ENCODE measurements at places on chromosomes 5 and 9.

- DNase-seq, result no peak
Measured at GRCh38 chr5:139848508-139849100, 53.0 kb downstream of the PSD2 start.

DNA sequence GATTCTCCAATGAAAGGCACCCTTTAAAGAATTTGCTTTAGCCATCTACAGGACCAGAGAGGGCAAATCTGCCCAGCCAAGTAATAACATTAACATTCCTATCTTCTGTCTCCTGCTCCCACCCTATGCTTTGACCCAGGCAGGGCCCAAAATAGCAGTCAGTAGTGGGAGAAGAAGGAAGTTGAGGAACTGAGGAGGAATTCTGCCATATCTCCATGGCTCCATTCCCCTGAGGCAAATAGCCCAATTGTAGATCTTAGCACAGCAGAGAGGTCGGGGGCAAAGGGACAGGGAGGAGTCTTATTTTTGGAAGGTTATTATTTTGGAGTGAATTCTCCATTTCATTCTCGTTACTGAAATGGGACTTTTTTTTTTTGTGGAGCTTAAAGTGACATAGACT is 111.1 kb upstream of the IFNK start:
- no peak for DNase-seq

GRCh38 chr9:94768766-94769165 is 42.3 kb downstream of the AOPEP start:
- DNase-seq, result no peak

DNA sequence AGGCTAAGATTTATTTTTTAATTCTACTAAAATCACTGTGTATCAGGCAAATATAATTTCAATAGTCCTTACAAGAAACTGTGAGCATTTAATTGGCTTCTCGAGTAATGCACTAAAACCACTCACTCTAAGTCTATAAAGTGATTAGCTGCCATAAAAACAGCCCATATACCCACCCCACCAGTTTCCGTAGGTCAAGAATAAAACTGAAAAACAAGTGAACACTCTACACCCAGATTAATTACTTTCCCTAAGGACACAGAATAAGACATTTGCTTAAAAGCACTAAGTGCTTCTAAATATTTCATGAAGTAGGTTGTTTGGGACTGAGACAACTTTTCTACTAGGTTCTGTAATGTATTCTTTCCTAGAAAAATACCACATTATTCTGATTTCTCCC is 194.2 kb downstream of the AGTPBP1 start:
- no peak for DNase-seq

- no peak for DNase-seq
Measured at GRCh38 chr5:3511934-3512333, 83.7 kb upstream of the IRX1 start.

DNA sequence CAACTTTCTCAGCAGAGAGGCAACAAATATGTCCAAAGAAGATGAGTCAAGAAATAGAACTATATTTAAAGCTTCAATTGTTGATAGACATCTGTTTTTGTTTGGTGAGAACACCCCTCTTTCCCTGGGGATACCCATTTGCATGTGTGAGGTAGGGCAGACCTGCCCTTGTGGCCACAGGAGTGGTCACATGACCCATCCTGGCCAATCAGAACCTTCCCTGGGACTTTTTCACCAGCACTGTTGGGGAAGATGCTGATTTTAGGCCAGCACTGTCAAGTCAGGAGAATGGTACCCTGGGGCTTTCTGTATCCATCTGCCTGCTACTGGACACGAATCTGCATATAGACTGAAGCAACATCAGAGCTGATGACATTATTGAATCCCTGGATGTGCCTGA is 211.2 kb downstream of the CDK5RAP2 start:
- DNase-seq, result no peak

GRCh38 chr5:9876451-9876850 is 246.3 kb upstream of the TAS2R1 start:
- peak; percentile 28 for DNase-seq

DNA sequence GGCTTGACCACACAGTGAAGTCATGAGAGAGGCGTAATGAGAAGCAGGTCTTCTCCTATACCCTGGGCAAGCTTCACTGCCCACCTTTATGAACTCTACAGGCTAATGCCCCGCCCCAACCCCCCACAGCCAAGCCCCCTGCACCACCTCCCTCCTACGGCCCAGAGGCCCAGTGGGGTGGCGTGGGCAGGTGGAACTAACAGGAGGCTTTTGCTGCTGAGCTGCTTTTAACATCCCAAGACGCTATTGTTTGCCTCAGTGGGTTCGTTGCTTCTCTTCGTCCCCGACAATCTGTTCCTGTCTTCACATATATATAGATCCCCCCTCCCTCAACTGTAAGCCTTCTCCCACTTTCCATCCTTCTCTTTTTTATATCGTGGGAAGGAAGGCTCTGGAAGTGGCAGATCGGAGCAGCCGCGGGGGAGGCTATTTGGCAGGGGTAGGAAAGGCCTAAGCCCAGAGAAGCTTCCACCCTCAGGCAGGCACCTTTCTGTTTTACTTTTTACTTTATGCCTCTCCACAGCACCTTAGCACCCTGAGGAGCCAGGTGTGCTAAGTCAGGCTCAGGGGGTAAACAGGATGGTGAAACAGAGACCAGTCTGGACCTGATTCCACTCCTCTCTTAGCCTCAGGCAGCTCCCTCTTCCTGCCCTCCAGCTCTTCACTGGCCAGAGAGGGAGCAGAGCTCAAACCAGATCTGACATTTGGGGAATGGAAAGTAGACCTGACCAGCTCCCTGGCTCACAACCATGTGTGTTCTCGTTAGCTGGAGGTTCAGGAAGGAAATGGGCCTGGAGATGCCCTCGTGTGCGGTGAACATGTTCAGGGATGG is 26.5 kb downstream of the CD74 start:
- DNase-seq, result no peak

GRCh38 chr5:151070449-151070848 is 10.4 kb downstream of the TNIP1 start:
- no peak for DNase-seq

DNA sequence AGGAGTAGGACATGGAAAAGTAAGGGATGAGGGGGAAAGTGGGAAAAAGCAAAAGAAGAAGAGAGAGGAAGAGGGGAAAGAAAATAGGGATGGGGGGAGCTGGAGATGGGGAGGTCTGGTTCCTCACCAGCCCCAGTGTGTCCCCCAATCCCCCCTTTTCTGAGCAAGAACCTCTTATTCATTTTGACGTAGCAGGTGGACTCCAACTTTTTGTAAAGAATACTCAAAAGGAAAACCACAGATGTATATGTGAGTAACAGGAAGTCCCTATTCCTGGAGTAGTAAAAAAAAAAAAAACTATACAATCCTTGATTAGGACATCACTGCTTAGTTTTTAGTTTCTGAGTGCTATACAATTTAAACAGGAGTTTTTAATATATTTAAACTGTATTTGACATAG is 3.9 kb upstream of the CFAP95 start:
- DNase-seq, result no peak

DNA sequence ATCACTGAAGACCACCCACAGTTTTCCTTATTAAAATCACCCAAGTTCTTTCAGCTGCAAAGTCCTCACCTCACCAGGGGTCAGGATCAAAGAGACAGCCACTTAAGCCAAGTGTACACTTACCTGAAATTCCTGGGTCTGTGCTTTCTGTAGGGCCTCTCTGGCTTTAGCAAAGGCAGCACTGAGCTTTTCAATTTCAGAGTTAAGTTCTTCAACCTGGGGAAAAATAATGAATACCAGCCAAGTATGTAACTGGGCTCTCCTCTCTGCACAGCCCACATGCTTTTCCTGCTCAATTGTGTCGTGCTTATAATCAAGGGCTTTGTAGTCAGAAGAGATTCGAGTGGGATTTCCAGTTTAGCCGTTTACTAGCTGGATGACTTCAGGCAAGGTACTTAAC is 55.1 kb downstream of the CDK5RAP2 start:
- no peak for DNase-seq

DNA sequence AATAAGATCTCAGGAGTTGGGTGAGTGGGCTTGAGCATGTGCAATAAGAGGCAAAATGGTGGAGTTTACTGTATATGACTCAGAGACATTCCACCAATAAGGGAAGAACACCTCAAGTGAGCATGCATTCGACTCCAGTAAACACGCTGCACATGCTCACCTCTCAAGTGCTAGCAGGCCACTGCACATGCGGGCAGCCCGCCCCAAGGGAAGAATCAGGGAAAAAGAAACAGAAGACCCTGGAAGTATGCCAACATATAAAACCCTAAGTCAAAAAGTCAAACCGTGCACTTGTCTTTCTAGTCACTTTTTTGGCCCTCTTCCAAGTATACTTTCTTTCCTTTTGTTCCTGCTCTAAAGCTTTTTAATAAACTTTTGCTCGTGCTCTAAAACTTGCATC is 245.3 kb upstream of the RASA1 start:
- no peak for DNase-seq

- no peak for DNase-seq
Measured at GRCh38 chr5:141605523-141606277, 13.1 kb downstream of the DIAPH1 start.

DNA sequence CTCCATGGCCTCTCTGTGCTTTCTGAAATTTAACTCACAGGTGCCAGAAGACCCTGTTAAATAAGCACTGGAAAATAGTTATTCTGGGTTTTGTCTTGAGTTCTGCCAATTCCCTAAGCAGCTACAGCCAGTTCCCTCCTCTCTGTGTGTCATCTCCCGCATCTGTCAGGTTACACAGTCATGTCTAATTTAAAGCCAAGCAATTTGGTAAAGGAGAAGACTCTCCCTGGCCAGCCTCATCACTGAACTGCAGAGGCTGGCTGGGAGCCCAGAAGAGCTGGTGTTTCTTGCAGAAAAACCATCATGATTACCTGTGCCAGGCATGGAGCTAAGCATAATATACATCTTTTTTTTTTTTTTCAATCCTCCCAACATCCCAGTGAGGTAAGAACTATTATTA is 141.3 kb upstream of the ZNF366 start:
- DNase-seq, result peak; percentile 59

- DNase-seq, result no peak
Measured at GRCh38 chr9:70529833-70530232, 115.4 kb upstream of the KLF9 start.

DNA sequence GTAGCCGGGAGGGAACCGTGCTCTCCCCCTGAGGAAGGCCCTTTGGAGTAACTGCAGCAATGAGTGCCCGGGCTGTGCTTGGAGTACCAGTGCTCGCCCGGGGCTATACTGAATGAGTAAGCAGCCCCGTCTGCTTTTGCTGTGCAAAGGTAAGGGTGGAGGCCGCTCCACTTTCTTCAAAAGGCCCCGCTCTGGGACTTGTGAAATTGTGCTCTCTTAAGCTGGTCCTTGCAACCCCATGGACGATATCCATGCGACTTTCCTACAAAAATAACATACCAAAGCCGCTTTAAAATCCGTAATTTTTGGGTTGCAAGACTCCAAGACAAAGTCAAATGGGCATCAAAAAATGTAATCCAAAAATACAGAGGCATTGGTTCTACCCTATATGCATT is 578 bp upstream of the TNFAIP8 start:
- no peak for DNase-seq

DNA sequence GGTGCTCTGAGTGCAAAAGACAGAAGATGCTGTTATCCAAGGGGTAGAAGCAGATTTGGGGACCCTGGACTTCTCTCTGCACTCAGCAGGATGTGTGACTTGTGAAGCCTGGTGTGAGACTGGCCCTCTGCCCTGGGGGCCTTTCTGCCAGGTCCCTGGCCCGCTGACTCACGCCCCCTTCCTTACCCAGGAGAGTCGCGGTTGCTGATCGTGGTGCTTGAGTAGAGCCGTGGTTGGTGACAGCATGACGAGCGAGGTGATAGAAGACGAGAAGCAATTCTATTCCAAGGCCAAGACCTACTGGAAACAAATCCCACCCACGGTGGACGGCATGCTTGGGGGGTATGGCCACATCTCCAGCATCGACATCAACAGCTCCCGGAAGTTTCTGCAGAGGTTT is 6.5 kb downstream of the NTMT1 start:
- DNase-seq, result no peak

DNA sequence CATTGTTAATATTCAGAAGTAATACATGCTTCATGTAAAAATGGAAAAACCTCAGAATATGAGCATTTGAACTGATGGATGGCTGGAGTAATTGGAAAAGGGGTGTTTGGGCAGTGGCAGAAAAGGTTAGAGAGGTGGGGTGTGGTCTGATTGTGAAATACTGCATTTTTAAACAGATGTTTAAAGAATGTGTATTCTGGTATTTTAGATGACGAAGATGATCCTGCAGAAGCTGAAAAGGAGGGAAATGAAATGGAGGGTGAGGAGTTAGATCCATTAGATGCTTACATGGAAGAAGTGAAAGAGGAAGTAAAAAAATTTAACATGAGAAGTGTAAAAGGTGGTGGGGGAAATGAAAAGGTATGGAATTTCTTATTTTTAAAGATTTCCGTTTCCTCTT is 18.8 kb downstream of the DDX46 start:
- DNase-seq, result no peak

DNA sequence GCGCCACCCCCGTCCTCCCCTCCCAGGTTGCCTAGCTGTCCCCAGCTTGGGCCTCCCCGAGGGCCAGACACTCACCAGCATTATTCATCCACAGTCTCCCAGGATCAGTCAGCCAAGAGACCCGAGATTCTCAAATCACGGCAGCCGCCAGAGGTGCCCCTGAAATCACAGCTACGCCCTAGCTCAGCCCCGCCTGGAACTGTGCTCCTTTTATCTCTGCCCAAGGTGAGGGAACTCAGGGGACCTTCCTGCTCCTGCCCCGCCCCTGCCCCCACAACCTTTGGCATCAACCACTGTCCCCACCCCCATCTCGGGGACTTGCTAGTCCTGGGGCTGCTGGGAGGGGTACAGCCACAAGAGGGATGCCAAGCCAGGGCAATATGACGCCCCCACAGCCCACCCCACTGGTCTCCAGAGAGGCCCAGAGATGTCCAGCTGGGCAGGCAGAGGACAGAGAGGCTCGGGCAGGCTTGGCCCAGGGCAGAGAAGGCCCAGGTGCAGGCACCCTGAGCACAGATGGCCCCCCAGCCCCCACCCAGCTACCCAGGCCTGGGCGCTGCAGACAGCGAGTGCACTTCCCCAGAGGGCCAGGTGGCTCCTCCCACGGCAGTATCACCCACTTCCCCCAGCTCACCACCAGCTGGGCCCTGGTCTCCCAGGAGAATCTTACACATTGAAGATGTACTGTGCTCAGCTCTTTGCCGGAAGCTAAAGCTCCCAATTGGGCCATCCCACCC is at the start of gene FUT7:
TSS of gene FUT7 (minus strand) at position 185 of the 737 bp plus-strand sequence. CDS start at position 88, 97 bp downstream.
- no peak for DNase-seq

DNA sequence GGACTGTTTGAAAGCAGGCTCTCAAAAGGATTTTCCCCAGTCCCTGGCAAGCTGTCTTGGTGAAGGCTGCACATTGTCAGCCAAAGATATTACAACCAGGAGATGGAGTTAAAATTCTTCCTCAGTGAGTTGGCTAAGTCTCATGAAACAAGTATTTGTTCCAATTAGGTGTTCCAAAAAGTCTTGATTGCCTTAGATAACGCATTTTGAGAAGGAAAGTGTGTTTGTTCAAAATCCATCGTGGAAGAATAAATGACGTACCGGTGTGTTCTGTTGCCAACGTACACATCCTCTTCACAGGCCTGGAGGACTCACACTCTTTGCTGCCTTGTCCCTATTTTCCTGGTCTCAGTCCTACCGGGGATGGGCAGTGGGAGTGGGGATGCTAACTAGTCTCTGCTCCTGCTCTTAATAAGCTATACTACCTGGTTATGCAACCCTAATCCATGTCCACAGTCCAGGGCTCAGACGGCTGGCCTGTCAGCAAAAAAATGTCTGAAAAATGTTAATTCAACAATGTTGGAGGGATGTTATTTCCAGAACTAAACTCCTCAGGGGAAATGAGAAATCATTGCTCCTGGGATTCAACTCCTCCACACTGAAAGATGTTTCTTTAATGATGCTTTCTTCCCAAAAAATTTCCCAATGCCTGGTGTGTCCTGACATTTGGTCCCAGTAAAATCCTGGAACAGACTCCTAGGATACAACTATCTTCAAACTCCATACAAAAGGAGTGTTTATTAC is 175.3 kb upstream of the KLF9 start:
- DNase-seq, result no peak

All from hindlimb muscle (tissue), 1 donor.